ENCODE measurements at places on chromosomes 2 and 18.

DNA sequence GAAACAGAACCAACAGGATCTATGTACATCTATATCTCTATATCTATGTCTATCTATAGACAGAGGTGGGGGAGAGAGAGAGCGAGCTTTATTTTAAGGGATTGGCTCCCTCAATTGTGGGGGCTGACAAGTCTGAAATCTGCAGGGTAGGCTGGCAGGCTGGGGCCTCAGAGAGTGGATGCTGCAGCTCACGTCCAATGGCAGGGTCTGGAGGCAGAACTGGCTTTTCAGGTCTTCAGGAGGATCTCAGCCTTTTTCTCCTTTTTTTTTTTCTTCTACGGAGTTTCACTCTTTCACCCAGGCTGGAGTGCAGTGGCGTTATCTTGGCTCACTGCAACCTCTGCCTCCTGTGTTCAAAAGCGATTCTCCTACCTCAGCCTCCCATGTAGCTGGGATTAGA, 77.2 kb downstream of the ARL4C start:
- no peak for DNase-seq

DNA sequence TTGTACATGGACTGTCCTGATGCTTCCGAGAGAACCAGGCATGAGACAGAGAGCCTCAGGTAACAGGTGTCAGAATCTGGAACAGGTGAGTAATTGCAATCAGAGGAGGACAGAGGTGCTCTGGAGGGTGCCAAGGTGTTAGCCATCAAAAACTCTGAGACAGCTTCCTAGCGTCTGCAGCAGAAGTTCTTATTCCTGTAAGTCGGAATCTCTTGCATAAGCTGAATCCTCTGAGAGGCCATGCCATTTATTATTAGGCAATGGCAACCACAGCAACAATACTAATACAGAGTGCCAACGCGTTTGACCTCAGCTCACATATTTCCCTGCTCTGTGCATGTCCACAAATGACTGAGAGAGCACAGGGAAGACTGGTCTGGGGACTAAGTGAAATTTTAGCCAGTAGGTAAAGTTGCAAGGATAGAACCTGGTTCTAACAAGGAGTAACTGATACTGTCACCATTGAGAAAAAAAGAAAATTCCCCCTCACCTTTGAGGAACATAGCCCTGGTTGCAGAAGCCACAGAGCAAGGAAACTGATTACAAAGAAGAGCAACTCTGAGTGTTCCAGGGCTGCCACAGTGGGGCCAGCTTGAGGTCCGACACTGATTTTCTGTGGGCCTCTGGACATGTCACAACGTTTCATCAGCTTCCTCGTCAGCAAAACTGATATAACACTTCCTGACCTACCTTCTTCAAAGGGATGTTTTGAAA, 55.1 kb upstream of the ACSL3 start:
- no peak for DNase-seq

DNA sequence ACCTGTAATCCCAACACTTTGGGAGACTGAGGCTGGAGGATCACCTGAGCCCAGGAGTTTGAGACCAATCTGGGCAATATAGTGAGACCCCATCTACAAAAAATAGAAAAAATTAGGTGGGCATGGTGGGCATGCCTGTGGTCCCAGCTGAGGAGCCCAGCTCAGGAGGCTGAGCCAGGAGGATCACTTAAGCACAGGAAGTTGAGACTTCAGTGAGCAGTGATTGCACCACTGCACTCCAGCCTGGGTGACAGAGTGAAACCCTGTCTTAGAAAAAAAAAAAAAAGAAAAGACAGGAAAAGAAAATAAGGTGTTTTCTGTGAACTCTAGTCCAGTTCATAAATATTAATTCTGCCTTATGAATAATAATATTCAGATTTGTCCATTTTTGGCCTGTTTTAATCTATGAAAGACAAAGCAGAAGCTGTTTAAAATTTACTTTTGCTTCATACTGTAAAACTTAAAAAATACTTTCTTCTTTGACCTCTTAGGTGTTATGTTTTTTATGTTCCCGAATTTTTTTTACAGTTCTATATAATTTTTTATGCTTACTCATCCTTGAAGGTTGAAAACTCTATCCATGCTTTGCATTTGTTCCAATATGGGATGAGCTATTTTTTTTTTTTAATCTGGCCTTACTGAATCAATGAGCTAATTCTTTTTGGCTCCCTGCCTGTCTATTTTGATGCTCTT, 8.4 kb upstream of the ANXA4 start:
- no peak for DNase-seq

DNA sequence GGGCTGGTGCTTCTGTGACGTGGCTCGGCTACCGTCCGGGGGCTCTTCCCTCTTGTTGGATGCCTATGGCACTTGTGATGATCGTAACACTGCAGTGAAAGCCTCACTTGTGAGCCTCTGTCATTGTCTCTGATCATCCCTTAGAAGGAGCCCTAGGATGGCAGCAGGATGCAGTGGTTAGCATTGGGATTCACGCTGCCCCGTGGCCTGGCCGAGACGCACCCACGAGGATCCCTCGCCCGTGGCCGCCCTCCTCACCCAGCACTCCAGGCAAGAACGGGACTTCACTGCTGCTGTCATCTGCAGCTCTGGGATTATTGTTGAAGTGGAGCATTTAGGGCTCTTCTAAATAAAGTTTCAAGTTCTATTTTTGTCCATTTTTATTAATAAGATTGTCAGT, 46.8 kb upstream of the CTDP1 start:
- no peak for DNase-seq

DNA sequence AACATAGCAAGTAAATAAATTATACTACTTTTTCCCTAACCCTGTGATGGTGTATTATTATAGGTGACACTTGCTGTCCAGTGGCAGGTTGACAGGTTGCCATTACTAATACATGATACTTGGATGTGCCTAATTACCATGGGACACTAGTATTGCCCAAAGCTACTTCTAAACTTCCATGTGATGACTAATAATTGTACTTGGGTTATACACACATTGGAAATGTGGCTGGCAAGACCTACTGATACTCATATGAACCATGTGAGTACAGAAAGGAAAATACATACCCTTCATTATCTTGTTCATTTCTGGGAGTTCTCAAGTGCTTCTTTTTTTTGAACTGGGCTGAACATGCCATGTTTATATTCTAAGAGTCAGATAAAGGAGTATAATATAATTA, 156.4 kb downstream of the IKZF2 start:
- DNase-seq = no peak

GRCh38 chr2:173653432-173653805, 298.7 kb downstream of the CDCA7 start:
- no peak for DNase-seq

DNA sequence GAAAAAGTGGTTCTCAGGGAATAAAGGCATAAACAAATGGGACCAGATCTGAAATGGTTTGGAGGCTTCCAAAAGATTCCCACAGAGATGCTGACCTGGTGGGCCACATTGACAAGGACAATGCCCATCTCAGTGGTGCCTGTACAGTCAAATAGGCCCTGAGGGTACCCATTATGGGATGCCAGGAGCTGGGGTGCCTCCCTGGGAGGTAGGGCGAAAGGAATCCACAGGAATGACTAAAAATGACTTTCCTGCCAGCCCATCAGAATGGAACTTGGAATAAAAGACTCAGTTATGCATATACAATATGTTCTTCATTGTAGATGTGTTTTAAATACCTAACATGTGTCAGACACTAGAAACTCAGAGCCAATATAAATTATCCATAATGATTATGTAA, 248.5 kb downstream of the RNF144A start:
- DNase-seq = no peak

DNA sequence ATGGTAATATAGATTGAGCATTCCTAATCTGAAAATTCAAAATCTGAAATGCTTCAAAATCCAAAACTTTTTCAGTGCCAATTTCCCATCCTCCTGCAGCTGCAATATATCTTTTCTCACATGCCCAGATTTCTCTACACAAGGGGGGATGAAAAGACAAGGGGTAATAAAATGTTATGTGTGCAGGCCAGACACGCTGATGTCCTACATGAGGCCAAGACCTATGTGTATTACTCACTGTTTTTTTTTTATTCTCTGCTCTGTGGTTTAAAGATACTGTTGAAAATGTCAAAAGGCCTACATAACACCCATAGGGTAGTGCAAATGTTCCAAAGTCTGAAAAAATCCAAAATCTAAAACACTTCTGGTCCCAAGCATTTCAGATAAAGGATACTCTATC, 41.2 kb upstream of the CWC22 start:
- DNase-seq = no peak

DNA sequence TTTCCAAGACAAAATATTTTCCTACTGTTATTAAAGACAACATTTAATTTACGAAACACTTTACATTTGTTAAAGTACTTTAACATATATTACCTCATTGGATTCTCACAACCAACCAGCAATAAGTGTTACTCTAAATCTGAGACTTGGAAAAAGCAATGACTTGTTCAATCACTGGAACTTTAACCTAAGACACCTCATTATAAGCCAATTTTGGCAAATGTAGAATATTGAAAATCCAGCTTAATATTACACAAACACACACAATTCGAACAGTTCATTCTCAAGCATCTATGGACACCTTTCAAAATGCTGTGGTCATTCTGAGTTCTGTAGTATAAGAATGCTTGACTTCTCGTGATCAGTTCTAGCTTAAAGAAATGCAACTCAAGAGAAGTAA, 619.4 kb upstream of the CHAC2 start:
- DNase-seq = no peak

GRCh38 chr2:223797037-223797436, 40.3 kb downstream of the AP1S3 start:
- no peak for DNase-seq

DNA sequence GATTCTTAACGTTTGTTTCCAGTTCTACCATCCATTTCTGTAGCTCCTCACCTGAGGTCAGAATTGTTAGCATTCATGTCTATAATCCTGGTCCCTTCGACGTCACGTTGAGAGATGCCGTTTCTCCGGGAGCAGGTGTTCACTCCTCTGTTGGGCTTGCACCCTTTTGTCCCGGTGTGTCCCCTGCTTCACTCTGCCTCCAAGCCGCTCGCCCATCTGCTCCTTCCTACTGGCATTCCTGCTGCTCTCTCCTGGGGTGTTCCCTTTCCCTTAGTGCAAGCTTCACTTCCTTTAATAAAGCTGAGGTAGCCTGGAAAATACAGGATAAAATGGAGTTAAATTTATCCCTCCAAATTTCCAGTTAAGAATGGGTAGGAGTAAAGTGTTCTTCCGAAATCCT, 61.9 kb upstream of the CABYR start:
- no peak for DNase-seq

- DNase-seq = no peak
Observed at GRCh38 chr2:88845772-88846661, 154.5 kb downstream of the RPIA start.

DNA sequence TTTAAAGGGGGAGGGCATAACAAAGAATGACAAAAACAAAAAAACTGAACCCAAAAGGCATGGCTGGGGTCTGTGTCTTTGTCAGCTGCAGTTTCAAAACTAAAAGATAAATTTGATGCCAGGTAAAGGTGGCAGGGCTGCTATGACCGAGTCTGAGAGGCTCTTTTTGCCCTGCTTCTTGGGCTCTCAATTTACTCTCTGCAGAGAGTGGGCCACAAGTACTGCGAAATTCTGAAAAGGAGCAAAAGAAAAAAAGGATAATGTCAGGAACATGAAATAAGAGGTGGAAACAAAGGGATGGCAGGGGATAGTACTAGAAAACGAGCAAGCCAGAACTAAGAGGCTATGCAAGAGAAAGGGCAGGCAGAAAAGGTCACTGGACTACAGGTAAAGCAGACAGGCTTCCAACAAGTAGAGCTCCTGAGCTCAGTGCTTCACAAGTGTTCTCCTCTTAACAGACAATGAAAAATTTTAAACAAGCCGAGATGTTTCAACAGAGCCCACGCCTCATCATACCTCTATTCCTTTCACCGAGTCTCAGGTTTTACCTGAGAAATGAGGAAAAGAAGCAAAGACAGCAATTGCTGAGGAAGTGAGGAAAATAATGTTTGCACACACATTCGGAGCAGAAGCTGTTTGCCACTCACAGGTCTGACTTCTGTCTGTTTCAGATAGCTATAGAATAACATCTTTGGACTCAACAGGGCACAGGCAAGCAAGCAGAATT, 7.3 kb downstream of the IRS1 start:
- DNase-seq = no peak

GRCh38 chr2:23566241-23567142, 181.5 kb downstream of the KLHL29 start:
- no peak for DNase-seq

- DNase-seq = no peak
Observed at GRCh38 chr2:230312638-230313037, 14.4 kb upstream of the SP140L start.

DNA sequence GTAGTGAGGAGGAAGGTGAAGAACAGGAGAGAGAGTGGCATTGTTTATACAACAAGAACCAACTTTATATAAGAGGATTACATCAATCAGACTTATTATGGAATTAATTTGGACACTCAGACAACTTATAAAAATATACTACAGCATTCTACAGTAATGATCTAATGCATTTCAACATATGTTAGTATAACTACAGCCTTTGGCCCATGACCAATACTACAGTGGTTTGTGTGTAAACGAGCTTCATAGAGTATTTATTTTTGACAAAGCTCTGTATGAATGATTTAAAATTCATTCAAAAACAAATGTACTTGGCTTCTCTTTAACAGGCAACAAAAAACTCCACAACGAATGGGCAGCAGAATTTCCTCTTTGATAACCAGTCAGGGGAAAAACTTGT, 72.8 kb downstream of the ZNF521 start:
- DNase-seq = no peak

- DNase-seq = no peak
Observed at GRCh38 chr2:212532087-212532486, 6.5 kb downstream of the ERBB4 start.

DNA sequence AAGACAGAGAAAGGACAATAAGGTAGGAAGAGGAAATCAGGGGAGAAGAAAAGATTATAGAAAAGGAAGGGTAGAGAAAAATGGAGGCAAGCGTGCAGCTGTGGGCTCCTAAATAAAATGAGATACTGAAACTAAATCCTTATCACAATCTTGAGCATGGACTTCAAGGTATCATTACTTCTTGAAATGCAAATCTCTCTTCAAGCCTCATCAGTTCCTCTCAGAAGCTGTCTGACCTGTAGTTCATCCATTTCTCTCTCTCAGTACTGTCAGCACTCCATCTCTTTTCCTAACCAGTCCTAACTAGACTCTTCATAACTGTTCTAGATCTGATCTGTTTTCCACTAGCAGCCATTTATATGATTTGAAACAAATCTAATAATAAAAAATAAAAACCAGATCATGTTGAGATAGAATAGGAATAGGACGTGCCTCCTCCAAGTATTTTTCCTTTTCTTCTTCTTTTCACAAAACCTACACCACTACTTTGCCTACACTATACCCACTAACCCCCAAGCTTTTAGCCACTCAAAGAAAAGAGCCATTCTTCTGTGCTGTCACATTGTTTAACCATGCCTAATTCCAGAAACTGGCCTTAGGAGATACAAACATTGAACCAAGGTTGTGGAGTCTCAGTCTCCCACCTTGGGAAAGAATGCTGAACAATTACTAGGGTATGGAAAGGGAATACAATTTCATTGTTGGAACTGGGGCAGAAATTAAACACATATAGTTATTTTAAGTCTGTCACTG, 21.1 kb downstream of the BABAM2 start:
- DNase-seq = no peak

GRCh38 chr2:7016148-7016547, 98.9 kb downstream of the RNF144A start:
- DNase-seq = no peak

- DNase-seq = no peak
Observed at GRCh38 chr2:216116418-216116817, 7.3 kb downstream of the XRCC5 start.

- DNase-seq = no peak
Observed at GRCh38 chr18:36200354-36200771, 13.1 kb downstream of the MOCOS start.

- DNase-seq = peak; percentile 36
Observed at GRCh38 chr2:12502759-12503158, 214.0 kb upstream of the TRIB2 start.

All from stimulated activated CD4-positive, alpha-beta T cell treated with anti-CD3 and anti-CD28 coated beads, Interleukin-15, amount 100 ng/mL, for 48 hours (primary cell).